Activated CD4-positive, alpha-beta T cell treated with anti-CD3 and anti-CD28 coated beads, Interleukin-2, Interleukin-6, amounts not matched to agents 100 ng/mL and 50 ng/mL, durations not matched to agents 16 hours and 8 hours (primary cell): ENCODE measurements at places on chromosomes 12 and 14.

DNA sequence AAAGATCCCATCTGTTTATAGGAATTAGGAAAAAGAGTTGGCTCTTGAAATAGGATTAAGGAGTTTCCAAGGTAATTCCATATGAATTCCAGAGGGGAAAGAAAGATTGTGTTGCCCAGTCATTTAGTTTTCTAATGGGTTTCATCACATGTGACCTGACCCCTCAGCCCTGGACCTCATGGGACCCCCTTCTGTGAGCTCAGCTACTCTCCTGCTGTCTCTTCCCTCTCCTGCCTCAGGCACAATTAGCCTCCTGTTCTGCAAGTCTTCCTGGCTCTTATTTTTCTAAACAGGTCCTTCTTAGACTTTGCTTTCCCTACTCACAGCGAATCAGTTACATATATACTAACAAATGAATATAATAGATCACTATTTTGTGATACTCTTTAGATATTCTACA, 237.7 kb downstream of the TRHDE start:
- no peak for DNase-seq

DNA sequence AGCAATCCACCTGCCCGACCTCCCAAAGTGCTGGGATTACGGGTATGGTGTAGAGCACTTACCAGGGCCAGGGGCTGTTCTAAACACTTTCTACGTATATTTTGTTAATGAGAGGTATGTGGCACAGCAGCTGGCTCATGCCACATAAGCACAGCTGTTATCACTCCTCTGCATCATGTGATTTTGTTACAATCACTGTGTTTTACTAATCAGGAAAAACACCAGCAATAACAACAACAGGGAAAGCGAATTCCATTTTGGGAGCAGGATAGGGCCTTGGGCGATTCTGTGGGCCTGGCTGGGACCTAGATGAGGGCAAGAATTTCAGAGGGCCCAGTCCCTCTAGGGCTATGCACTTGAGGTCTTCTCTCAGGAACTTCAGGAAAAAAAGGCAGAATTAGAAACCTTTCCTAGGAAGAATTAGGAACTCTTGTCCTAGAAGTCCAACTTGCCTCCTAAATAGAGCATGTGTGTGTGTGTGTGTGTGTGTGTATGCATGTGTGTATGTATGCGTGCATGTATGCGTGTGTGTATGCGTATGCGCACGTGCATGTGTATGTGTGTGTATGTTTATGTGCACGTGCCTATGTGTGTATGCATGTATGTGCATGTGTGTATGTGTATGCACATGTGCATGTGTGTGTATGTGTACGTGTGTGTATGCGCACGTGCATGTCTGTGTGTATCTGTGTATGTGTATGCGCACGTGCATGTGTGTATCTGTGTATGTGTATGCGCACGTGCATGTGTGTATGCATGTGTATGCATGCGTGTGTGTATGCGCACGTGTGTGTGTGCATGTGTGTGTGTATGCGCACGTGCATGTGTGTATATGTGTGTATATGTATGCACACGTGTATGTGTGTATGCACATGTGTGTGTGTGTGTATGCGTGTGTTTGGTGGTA, 41.8 kb upstream of the CORO1C start:
- DNase-seq, result no peak

DNA sequence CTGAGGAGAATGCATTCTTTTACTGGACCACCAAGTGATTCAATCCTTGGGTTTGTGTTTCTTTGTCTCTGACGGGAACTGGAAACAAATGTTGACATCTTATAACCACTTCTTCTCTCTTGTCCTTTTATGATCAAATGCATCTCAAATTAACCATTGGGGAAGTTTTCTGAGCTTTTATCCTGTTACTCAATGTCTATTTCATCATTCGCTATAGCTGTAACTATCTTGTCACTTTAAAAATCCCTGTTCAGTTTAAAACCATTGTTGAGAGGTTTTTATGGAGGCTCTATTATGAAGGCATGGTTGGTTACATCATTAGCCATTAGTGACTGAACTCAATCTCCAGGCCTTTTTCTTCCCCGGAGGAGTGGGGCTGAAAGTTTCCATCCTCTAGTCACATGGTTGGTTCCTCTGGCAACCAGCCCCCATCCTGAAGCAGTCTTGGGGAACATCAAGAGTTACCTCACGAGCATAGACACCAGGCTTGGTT, 2.7 kb upstream of the CLEC6A start:
- no peak for DNase-seq

DNA sequence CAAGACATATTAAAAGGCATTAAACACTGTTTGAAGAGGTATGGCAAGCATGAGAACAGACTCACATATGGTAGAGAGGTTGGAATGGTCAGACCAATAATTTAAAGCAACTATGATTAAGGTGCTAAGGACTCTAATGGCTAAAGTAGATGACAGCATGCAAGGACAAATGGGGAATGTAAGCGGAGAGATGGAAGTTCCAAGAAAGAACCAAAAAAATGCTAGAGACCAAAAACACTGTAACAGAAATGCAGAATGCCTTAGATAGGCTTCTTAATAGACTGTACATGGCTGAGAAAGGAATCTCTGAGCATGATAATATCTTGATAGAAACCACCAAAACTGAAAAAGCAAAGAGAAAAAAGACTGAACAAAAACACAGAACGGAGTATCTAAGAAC, 77.4 kb downstream of the RIN3 start:
- no peak for DNase-seq

DNA sequence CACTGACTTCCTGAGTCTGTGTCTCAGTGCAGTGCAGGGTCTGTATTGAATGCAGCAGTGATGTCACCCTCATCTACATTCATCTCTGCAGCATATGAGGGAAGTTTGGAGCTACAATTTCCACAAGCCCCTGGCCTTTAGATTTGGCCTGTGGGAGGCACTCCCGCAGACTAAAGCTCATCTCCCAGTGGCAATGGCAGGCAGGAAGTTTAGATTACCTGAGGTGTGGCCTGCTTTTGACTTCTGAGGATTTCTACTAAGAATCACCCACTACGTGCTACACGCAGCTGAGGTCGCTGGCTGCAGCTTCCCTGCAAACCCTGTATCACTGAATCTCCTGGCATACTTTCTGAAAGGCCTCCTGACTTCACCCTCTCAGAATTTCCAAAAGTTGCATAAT, 202.2 kb upstream of the PRKD1 start:
- no peak for DNase-seq
